Activated CD4-positive, CD25-positive, alpha-beta regulatory T cell treated with anti-CD3 and anti-CD28 coated beads, Interleukin-2, amount 50 U/mL, for 72 hours (primary cell): ENCODE measurements at places on chromosomes 4 and X.
A peak's percentile ranks its signal among the peaks of the same experiment; 100 is the strongest.

DNA sequence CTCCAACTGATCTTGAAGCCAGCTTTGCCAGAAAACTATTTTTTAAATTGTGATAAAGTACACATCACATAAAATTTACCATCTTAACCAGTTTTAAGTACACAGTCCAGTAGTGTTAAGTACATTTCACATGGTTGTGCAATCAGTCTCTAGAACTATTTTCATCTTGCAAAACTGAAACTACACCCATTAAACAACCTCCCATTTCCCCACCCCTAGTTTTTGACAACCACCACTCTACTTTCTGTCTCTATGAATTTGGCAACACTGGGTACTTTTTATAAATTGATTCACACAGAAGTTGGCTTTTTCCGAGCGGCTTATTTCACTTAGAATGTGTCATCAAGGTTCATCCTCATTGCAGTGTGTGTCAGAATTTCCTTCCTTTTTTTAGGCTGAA lies 31.0 kb downstream of the TRPC5 start:
- no peak for DNase-seq

DNA sequence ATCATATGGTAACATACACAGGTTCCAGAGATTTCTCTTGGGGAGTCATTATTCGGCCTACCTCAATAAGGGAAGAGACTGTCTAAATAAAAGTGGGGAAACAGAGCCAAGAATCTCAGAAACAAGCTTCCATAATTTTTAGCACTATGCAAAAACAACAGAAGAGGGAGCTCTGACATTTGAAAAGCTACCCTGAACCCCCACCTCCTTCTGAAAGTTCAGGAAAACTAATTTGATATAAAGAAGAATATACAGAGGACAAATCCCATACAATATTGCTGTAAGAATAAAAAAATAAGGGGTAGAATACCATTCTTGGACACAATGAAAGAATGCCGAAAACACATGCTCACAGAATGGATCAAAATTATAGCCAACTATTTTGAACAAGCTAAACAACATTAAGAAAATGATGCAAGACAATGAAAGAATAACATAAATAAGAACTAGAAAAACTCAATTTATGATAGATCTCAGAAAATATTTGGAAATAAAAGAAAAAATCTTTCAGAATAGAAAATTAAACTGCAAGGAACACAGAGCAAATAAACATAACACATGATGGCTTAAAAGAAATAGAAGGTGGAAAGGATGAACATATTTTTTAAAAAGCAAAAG lies 14.4 kb upstream of the ZNF41 start:
- no peak for DNase-seq

DNA sequence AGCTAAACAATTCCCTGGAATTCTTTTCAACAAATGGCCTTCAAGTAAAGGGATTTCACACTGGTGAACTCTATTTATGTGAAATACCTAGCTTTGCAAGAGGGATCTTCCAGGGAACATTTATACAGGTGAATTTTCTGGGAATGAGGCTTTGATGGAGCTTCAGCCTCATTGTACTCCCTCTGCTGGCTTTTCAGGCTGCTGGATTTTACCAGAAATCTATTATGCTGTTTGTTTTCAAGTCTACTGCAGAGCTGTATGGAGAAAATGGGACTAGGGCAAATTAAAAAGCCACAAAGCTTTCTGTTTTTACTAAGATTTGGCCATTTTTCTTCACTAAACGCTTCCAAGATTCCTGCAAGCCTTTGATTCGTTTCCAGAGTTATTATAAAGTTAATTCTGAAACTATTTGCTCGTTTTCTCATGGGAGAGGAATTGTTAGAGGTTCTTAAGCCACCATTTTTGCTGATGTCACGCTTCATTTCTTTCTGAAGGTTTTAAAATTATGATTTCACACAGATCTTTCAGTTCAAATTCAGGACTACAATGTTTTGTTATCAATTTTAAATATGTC lies 31.6 kb downstream of the KDM6A start:
- DNase-seq, result no peak

GRCh38 chrX:11188664-11189063 lies 77.5 kb downstream of the HCCS start:
- no peak for DNase-seq

DNA sequence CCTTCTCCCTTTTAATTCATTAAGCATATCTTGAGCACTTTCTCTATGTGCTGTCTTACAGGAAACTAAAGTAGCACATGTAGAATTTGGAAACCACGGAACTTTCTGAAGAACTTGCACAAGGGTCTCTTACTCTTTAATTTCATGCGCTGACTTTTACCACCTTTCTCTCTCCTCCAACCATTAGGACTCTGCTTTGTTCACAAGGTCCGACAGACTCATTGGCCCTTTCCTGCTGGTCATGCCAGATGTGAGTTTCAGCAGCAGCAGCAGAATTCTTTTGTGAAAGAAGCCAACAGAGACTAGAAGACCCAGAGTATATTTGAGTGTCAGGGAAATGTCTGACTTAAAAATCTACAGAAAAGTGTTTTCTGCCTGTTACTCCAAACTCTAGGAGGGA lies 207.1 kb downstream of the GUCY2F start:
- DNase-seq, result no peak

- DNase-seq, result no peak
Measured at GRCh38 chr4:94419956-94420355, 31.8 kb upstream of the PDLIM5 start.

GRCh38 chr4:184344435-184344834 lies 126.8 kb upstream of the ENPP6 start:
- DNase-seq, result no peak

GRCh38 chr4:56817840-56818491 lies 3.5 kb downstream of the SPINK2 start:
- DNase-seq, result peak; percentile 39

GRCh38 chrX:108267557-108267956 lies 170.7 kb downstream of the COL4A6 start:
- no peak for DNase-seq

GRCh38 chr4:98352396-98352795 lies 91.2 kb downstream of the RAP1GDS1 start:
- DNase-seq, result no peak

DNA sequence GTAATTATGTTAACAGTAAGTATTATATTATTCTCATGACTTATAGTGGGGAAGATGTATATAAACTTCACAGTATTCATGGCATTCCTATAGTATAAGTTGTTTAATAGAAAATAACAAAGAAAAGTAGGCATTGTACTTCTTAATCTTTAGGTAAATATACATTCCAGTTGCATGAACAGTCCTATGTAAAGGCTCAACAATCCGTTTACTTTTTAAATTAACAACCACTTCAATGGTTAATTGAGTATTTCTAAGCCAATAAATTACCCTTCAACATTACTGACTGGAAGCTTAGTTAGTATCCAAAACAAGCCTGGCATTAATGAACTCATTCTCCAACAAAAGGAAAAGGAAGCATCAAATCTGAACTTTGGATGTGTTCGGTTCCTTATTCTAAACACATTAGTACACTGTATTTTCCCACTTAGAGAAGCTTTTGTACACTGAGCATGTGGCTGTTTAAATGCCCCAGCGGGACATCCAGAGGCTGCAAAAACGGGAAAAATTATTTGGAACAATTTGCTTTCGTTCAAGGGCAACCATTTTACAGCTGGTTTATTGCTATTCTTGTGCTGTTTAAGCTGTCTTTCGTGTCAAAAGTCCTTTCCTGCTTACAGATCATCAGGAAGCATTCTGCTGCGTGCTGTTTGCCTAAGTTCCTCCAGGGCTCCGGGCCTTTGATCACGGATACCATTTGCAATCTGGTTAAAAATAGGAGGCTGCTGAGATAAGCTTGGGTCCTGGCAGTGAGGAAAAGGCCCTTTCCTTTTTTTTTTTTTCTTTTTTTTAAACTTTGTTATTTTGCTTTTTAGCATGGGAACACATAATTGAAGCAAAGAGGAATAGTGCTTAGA lies 460.3 kb downstream of the SPRY1 start:
- DNase-seq, result no peak

DNA sequence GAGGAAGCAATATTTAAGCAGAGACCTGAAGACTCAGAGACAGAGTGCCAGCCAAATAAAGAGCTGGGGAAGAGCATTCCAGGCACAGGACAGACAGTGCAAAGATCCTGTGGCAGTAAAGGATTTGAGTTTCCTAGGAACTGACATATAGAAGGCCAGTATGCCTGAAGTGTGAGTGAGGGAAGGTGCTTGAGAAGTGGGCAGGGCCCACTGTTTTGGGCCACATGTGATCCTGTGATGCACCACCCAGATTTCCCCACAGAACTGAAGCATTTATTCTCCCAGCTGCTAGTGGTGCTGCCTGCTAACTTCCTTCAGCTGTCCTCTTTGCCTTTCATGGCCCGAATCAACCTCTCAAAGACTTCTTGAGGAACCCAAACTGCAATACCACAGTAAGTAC lies 23.9 kb upstream of the ASB5 start:
- DNase-seq, result no peak

GRCh38 chr4:97868097-97868496 lies 275.2 kb downstream of the STPG2 start:
- DNase-seq, result no peak
